ENCODE measurements at places on chromosomes 7 and 10. TPM values are rescaled to one million over a fixed set of nuclear protein-coding genes. Genes with fewer than 3 reads are reported as not detected.

The NOBOX gene
- total RNA-seq = not detected

The ETV1 gene
- total RNA-seq = 15.9 TPM

The FAM25C gene
- total RNA-seq = not detected

DNA sequence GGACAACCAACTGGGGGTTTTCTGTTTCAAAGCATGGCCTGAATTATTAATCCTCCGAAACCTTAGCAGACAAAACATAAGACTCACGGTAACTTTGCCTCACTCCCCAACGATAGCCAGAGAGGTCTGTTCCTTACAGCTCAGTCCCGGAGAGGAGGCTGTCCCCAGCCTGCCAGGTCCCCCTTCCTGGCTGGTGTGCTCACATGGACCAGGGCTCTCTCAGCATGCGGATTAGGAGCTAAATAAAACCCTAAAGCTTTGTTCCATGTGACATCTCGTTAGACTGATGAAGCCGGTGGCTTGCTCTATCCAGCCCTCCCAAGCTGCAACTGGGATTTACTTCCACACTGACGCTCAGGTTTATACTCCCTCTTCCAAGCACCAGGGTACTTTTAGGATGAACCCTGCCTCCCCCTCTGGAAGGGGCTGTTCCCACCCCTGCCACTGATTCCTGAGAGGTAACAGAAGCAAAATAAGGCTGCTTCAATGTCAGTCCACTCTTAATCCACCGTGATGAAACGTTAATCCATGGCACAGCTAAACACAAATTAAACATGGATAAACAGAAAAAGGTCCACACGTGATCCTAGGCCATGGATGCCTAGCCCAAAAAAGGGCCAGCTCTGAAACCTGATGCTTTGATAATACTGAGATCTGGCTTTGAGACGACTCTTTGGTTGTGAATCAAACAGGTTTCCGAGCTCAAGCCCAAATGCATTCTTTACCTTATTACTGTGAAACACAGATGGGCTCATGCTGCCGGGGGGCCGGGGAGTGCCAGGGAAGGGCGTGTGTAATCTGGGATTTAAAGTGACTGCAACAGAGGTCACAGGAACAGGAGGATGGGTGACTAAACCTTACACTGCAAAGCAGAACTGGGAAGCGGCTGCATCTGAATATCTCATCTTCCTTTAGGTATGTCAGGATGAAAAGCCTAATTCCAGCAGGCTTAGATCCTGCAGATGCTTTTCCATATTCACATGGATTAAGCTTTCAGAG, 86.2 kb downstream of the ZRANB1 start:
- DNase-seq = no peak

DNA sequence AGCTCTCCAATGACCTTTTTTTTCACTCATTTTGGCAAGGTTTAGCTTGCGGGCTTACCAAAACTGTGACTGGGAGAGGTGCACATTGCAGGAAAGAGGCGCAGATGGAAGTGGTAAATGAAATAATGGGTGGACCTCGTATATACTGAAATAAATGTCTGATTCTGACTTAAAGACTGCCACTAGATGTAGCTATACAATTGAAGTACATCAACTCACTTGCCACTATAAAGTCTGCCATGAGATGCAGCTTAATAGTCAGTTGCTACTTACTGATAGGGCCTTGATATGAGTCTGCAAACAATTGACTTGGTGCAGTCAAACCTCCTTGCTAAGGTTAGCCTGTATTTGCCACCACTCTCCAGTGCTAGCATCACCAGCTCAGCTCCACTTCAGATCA, 525.9 kb upstream of the MBL2 start:
- no peak for DNase-seq

DNA sequence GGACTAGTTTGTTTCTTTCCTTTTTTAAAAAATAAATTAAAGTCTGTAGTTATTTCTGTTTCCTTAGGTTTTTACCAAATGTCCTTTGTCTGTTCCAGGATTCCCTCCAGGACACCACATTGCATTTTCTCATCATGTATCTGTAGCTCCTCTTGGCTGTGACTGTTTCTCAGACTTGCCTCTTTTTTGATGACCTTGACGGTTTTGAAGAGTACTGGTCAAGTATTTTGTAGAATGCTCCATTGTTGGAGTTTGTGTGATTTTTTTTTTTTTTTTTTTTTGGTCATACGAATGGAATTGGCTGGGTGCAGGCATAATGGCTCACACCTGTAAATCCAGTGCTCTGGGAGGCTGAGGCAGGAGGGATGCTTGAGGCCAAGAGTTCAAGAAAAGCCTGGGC, 127.1 kb upstream of the BMPER start:
- no peak for DNase-seq

DNA sequence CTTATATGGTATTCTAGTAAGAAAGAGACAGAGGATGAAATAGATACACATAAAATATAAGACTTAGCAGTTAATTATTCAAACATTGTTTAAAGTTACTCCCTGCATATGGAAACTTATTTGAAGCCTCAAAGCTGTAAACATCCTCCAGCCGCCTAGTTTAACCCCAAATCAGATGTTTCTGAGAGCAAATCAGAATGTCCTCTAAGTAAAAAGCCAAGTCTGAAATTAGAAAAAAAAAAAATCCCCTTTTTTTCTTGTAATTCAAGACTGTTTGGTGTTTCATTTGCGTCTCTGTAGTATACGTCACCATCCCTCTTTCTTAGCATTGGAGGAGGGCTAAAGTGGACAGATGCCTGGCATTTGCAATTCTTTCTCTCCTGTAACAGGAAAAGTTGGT, 46.4 kb downstream of the TMEM26 start:
- DNase-seq = no peak

- DNase-seq = no peak
Observed at GRCh38 chr7:20288036-20288435, 42.7 kb upstream of the ITGB8 start.

- no peak for DNase-seq
Observed at GRCh38 chr10:62133618-62134017, 135.0 kb downstream of the RTKN2 start.

GRCh38 chr7:142598297-142598696, 151.0 kb upstream of the PRSS1 start:
- DNase-seq = no peak

Data from osteoblast (primary cell).